ENCODE measurements at places on chromosomes 2 and 18.

DNA sequence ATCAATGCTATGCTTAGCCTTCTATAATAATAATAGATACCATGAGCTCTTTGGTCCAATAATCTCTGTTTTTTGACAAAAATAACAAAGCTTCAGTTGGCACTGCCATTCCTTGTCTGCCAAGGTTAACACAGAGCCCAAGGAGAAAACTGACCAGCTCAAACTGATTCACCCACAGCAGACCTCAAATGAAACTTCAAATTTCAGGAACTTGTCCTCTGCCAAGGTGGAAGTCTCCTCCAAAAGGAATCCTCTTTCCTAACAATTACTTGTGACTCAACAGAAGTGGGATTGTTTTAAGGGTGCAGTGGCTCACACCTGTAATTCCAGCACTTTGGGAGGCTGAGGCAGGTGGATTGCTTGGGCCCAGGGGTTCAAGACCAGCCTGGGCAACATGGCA is 12.1 kb downstream of the AAK1 start:
- no peak for DNase-seq

- no peak for DNase-seq
Observed at GRCh38 chr2:27545348-27546141, 37.3 kb upstream of the ZNF512 start.

DNA sequence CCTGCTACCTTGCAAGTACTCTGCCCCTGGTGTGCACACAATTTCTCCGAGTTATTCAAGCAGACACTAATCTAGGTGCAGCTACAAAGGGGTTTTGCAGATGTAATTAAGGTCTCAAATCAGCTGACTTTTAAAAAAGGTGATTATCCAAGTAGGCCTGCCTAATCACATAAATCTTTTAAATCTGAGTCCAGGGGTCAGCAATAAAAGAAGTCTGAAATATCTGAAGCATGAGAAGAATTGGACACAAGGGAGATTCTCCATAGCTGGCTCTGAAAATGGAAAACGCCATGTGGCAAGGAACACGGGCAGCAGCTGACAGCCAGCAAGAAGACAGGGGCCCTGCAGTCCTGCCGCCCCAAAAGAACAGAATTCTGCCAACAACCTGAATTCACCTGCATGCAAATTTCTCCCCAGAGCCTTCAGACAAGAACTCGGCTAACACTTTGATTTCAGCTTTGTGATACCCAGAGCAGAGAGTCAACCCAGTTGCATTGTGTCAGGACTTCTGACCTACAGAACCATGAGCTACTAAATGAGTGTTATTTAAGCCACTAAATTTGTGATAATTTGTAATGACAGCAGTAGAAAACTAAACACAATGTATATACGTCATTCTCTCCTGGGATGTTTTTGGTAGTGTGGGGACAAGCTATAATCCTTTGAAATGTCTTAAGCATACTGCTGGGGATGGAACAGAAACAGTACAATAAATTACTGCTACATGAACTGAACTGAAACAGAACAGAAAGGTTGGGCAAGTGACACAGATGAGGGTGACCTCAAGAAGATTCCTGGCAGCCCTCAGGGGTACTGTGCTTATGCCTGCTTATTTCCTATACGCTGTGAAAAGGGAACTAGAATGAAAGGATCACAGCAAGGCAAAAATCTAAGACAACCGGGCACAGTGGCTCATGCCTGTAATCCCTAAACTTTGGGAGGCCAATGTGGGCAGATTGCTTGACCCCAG is 3.2 kb downstream of the INO80C start:
- DNase-seq = no peak

- no peak for DNase-seq
Observed at GRCh38 chr2:72936660-72937355, 19.5 kb downstream of the EMX1 start.

DNA sequence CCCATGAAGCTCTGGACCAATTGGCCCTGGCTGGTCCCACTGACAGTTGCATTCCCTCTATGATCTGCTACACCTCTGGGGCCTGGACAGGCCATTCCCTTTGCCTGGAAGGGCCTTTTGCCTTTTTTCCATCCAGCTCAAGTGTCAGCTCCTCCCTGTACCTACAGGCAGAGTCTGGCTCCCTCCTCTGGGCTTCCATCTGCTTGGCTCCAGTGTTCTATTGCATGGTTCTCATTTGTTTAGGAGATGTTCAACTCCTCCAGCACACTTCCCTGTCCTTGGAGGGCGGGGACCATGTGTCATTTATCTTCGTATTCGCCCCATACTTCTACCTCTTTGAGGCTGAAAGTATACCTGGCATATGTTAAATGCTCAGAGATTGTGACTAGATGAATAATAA is 61.1 kb downstream of the PRKCE start:
- no peak for DNase-seq

- no peak for DNase-seq
Observed at GRCh38 chr2:48069769-48070168, 163.5 kb upstream of the FBXO11 start.

- no peak for DNase-seq
Observed at GRCh38 chr2:237669283-237669627, 41.9 kb downstream of the LRRFIP1 start.

- DNase-seq = no peak
Observed at GRCh38 chr2:28666496-28667184, 85.0 kb upstream of the PPP1CB start.

DNA sequence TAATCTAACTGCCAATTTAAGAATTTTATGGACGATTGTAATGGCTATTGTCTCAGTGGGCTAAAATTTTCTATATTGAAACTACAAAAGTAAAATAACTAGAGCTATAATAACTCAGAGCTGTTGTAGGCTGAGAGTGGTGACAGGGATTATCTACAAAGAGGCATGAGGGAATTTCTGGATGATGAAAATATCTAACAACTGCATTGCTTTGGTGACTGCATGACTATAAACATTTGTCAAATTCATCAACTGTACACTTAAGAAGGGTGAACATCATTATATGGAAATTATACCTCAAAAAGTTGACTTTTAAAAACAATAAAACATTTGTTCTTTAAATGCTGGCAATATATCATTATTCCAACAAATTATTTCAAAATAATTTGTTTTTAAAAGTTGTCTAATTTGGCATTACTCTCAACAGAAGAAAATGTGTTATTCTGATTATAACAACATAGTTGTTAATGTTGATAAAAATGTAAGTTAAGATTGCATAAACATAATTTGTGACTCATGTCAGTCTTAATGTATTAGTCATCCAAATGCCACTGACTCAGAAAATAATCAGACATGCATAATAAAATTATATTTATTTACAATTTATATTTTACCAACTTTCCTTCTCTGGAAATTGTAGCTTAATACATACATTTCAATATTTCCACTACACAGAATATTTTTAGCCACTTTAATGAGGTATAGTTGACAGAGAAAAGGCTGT is 865.1 kb upstream of the VRK2 start:
- DNase-seq = no peak

DNA sequence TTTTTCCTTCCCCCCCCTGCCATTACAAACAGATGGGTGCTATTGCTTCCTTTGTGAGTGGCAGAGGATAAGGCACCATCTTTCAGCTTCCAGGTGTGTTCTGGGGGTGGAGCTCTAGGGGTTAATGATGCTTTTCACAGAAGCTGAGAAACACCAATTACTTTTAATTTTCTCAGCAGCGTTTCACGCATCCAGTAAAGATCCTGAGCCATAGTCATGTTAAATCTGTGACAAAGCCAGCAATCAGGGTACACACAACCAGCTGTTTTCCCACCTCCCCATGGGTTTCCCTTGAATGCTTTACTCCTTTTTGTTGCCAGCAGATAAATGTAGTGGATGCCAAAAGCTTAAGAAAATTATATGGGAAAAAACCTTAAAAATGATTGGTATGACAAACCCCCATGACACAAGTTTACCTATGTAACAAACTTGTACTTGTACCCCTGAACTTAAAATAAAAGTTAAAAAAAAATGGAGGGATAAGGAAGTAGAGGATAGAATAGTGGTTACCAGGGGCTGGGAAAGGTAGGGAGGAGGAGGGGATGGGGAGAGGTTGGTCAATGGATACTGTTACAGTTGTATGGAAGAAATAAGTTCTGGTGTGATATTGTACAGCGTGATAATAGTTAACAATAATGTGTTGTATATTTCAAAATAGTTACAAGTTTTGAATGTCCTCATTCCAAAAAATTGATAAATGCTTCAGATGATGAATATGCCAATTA is 70.0 kb downstream of the ACOXL start:
- DNase-seq = no peak

DNA sequence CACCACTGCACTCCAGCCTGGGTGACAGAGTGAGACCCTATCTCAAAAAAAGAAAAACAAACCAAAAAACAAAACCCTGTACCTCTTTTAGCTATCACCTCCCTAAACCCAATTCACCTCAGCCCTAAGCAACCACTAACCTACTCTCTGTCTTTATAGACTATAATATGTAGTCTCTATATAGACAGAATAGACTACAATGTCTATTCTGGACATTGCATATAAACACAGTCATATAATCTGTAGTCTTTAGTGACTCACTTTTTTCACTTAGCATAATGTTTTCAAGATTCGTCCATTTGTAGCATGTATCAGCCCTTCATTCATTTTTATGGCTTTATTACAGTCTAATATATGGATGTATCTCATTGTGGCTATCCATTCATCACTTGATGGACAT is 37.2 kb upstream of the MRPL33 start:
- DNase-seq = no peak

GRCh38 chr2:235937936-235938335 is 230.2 kb downstream of the GBX2 start:
- DNase-seq = no peak

- no peak for DNase-seq
Observed at GRCh38 chr2:127089478-127090235, 17.3 kb downstream of the BIN1 start.

DNA sequence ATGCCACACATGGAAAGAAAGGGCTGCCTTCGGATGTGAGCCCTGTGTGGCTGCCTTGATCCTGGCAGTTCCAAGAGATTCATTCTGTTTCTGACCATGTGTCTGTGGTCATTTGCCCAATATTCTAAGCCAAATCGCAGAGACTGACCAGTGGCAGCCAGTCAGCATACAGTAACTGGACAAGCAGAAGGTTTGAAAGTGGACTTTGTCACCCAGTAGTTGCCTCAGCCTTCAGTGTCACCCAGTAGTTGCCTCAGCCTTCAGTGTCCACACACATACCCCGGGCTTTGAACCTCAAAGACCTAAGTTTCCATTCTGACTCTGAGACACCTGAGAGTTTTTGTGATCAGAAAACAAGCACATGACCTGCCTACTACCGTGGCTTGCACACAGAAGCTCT is 5.0 kb downstream of the RFX8 start:
- no peak for DNase-seq

GRCh38 chr2:119659601-119660342 is 19.2 kb upstream of the TMEM177 start:
- peak; percentile 62 for DNase-seq

DNA sequence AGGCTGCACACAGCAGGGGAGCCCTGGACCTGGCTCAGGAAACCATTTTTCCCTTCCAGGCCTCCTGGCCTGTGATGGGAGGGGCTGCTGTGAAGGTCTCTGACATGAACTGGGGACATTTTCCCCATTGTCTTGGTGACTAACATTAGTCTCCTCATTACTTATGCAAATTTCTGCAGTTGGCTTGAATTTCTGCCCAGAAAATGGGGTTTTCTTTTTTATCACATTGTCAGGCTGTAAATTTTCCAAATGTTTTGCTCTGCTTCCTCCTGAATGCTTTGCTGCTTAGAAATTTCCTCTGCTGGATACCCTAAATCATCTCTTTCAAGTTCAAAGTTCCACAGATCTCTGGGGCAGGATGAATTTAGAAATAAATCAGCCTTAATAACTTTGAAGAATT is 78.2 kb downstream of the EHBP1 start:
- DNase-seq = no peak

DNA sequence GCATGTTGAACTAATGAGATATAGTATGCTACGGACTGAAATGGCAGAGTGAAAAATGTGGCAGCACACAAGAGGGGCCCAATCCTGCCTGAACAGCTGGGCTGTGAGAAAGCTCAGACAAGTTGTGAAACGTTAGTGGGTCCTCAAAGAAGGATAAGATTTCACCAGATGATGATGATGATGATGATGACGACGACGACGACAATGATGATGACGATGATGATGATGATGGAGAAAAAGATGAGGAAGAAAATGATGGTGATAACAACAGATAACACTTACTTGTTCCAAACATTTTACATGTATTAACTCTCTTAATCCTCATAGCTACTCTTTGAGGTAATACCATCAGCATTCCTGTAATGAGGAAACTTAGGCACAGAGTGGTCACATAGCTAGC is 94.2 kb downstream of the WDPCP start:
- no peak for DNase-seq

GRCh38 chr2:102190430-102191107 is 3.7 kb downstream of the IL1RL2 start:
- DNase-seq = no peak

Measured in midbrain (tissue), 1 donor.